ENCODE measurements at places on chromosomes 3 and 15. TPM values are rescaled to one million over a fixed set of nuclear protein-coding genes. Genes with fewer than 3 reads are reported as not detected.

Gene CCR9
- not detected for polyA plus RNA-seq

Gene TM4SF18
- 1.5 TPM for polyA plus RNA-seq

GRCh38 chr3:25483456-25483855 is 55.4 kb downstream of the RARB start:
- no peak overlapping the region for H3K27ac ChIP-seq

- H3K27ac ChIP-seq: peak overlapping the region; percentile 39
- peak overlapping the region; percentile 97 for H3K4me3 ChIP-seq
- DNase-seq: peak; percentile 25
- no peaks in the 10 kb centered on the region for H3K36me3 ChIP-seq
- no peaks in the 10 kb centered on the region for H3K27me3 ChIP-seq
These were observed 136.0 kb upstream of the CCDC54 start for GRCh38 chr3:107241217-107241616.

DNA sequence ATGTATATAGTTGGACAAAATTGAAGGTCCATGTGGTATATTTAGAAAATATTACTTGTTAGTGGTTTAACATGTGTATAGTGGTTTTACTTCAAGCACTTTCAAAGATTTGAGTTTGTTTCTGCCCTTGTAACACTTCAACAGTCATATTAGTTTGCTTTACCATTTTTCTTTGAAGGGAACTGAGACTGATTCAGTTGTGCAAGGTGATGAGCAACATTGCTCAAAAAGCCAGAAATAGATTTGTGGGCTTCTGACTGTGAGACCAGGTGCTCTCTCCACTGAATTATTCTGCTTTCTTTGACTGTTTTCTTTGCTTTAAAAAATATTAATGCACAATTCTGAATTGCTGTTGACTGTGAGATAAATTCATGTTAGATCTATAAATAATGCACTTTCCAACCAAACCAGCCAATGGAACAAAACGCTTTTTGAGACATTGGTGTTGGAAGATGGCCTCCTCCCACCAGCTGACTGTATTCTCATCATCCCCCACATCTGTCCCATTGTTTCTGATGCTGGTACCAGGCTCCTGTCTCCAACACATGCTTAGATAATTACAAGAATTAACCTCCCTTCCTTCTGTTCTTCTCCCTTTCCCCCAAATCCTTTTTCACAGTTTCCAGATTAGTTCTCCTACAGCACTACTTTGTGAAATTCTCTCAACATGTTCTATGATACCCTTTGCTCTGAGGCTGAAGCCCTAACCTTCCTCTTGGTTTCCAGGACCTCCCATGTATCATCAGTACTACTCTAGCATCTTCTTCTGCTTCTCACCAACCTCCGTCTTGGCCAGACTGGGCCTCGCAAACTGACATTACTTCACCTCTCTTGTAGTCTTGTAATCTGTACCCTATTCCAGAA is 27.9 kb downstream of the PLCL2 start:
- no peak overlapping the region for H3K4me3 ChIP-seq
- no peak for DNase-seq
- H3K4me1 ChIP-seq: peaks cover 3% of the 10 kb centered on the region

DNA sequence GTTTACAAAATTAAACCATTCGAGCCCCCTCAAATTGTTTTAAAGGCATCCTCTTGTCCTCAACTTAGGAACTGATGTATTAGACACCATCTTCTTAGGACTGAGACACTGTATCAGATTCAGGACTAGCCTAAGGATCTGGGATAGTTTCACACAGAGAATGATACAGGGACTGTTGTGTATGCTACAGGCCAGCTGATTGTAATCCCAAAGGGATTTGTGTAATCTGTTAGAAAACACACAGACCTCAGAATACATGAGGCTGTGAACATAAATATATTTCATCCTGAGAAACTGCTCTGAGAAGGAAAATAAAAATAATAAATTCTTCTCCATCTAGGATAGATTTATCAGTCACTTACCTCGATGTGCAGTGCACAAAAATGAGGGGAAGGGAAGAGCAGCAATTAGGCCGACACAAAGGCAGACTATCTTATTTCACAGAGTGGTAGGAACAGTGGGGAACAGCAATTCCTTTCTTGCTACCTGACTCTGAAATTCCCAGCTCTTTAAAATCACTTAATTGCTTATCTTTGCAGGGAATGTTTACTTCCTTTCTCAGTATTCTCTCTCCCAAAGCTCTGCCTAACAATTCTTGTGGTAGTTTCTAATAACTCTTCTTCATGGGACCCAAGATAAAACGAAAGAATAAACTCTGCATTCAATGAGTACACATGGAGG is 322.5 kb downstream of the MAGI1 start:
- no peaks in the 10 kb centered on the region for H3K36me3 ChIP-seq
- H3K4me1 ChIP-seq: peaks cover 11% of the 10 kb centered on the region
- H3K4me3 ChIP-seq: no peak overlapping the region
- H3K27ac ChIP-seq: no peak overlapping the region

- no peak overlapping the region for H3K4me3 ChIP-seq
- H3K4me1 ChIP-seq: peaks cover 48% of the 10 kb centered on the region
- H3K27ac ChIP-seq: peak overlapping the region; percentile 98
- H3K36me3 ChIP-seq: no peaks in the 10 kb centered on the region
- no peaks in the 10 kb centered on the region for H3K27me3 ChIP-seq
- DNase-seq: peak; percentile 65
These were observed 2.6 kb downstream of the CD276 start for GRCh38 chr15:73686781-73687256.

Data from hepatocyte (in vitro differentiated cells).